ENCODE measurements at places on chromosomes 6 and 20.

- DNase-seq = no peak
These were observed 20.6 kb upstream of the REV3L start for GRCh38 chr6:111503660-111504059.

DNA sequence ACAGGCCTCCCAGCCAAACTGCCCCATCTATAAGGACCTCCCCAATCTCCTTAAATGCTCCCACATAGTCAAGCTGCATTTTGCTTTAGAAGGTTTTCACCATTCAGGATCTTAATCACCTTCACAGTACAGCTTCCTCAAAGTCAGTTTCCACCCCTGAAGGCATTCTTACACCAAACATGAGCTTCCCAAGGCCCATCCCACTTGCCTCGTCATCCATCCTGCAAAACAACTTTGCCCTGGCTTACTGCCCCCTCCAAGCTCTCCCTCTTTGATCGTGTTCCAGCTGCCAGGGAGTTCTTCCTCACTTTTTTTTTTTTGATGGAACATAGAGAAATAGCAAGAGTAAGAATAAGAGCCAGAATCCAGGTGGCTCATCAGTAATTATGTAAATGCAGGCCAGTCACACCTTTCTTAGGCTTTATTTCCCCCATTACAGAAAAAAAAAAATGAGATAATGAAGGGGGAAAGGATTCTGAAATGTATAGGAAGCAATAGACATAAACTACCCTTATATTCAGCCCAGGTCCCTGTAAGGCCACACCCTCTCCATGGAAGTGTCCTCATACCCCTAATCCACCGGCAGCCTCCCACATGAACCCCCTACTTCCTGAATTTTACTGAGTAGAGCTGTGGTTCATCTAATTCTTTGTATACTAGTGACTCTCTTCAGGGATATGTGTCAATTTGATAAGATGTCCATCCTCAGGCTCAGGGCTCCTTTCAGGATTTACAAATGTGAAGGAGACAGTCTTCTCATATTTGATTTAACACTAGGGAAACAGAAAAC, 12.7 kb downstream of the TRIM27 start:
- DNase-seq = no peak

DNA sequence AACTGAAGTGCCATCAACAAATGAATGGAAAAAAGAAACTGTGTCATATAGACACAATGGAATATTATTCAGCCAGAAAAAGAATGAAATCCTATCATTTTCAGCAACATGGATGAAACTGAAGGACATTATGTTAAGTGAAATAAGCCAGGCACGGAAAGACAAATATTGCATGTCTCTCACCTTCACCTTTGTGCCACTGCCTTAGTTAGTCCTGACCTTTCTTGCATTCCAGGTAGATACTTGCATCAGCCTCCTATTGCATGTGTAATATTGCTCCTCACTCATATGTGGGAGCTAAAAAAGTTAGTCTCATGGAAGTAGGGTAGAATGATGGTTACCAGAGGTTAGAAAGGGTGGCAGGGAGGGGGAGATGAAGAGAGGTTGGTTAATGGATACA, 14.9 kb downstream of the NOTCH4 start:
- DNase-seq = no peak

GRCh38 chr6:55576811-55577210, 2.2 kb downstream of the HMGCLL1 start:
- no peak for DNase-seq

- no peak for DNase-seq
These were observed 8.7 kb downstream of the LAMA4 start for GRCh38 chr6:112245511-112246203.

DNA sequence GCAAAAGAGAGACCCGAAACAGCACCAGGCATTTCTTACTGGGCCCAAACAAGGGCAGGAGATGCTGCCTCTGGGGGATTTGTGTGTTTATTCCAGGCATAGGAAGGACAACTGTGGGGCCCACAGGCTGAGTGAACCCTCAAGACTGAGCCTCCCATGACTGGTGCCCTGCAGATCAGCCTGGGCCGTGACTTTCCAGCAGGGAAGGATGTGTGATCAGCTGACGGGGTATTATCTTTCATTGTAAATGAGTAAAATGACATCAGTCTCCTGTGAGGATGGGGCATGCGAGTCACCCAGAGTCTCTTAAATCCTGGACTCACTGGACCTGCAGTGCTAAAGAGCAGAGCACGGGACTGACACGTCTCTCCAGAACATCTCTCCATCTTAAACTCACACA, 3.9 kb upstream of the TEAD3 start:
- DNase-seq = no peak

DNA sequence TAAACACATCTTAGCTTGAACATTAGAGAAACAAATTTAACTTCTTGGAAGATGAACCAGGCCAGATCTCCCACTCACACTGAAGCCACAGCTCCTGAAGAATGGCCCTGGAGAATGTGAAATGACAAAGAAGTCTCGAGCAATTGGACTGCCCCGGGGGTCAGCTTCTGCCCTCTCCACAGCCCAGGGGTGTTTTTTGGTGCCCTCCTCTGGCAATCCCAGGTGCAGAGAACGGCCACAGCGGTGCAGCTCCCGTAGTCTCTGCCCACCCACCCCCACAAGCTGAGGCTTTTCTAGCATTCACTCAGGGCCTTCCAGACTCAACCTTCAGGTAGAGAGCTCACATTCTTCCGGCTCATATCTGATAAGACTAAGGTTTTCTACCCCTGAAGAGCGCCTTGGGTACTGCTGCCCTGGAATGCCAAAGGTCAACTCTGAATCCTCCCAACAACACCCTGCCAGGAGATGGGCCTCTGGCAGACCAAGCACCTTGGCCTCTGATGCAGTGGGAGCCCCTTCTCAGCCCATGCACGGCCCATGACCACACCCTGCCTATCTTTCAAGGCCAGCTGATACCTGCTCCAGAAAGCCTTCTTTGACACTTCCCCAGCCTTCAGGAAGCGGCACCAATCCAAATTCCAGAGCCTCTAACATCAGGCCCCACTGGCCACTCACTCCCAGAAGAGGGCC, 208.3 kb downstream of the SYNDIG1 start:
- no peak for DNase-seq

DNA sequence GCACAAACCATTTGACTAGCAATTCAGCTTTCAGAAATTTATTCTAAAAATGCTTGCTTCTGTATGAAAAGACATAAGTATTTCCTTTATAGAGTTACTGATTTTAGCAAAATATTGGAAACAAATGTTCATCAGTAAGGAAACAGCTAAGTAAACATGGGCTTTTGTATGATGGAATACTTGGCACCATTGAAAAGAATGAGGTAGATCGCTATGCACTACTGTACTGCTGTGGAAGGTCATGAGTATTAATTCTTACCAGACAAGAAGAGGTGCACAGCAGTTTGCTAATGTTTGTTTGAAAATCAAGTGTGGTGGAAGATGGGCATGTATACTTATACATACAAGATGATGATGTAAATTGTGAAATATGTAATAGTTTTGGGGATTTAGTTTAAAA, 73.0 kb downstream of the FARS2 start:
- no peak for DNase-seq

DNA sequence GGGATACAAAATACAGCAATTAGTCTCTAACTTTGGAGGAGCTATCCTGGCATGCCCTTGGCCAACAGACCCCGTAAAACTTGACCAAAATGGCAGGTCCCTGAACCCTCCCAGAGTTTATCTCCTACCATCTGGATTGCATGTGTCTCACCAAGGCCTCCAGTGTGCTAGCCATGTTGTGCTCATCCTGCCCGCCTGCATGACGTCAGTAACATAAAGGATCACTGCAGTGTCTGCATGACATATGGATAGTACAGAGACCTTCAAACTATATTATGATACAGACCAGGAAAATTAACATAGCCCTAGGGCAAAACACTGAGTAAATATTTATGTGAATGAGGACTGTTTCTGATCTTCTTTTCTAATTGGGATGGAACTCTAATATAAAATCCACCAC, 25.3 kb downstream of the CPXM1 start:
- no peak for DNase-seq

DNA sequence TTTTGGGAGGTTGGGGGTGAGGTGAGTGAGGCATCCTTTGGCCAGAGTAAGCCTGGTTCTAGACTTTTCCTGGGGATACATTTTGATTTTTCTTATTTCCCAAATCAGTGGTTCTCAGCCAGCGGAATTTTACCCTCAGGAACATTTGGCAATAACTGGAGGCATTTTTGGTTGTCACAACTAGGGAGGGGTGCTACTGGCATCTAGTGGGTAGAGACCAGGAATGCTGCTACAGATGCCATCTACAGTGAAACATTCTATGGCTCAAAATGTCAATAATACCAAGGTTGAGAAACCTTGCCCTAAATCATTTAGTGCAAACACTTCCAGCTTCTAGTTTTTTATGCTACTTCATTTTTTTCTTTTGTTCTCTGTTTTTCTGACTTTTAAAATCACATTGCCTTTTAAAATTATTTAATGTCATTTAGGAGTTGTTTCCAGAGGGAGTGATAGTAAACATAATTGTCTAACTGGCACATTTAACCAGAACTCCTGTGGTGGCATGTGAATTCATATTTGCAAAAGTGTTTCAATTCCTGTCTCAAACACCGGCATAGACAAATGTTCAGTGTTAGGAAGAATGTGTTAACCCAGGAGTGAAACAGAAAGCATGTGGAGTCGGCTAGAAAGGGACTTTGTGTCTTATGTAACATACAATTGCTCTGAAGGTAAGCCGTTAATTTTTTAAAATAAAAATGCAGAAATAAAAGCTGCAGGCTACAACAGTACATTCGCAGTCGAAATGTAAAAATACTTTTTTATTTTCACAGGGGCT, 59.0 kb downstream of the QRSL1 start:
- DNase-seq = no peak

DNA sequence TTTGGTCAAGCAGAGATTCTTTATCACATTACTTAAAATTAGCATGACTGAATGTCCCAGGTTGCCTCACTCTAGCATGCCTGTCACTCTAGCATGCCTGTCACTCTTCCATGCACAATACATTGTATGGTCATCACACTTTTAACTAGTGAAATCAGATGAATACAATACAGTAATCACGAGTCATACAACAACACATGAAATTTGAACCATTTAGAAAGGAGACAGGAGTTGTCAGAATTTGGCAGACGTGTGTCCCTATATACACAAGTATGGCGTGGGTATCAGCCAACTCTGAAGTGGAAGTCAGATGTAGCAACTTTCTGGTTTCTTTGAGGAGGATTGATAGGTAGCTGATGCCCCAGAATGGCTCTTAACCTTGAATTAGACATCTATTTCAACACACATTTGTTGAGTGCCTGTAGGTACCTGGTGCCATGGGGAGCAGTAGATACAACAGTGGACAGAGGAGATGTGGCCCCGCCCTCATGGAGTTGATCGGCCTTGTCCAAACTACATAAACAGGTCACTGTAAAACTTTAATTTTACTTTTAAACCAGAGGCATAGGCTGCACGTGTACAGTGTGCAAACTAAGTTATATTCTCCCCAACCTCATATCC, 116.1 kb upstream of the TIAM2 start:
- no peak for DNase-seq

GRCh38 chr6:127328043-127328609, 15.3 kb downstream of the ECHDC1 start:
- no peak for DNase-seq

GRCh38 chr6:132763269-132763668, 5.6 kb upstream of the VNN2 start:
- DNase-seq = no peak

GRCh38 chr20:33124261-33124660, 43.7 kb upstream of the BPIFA2 start:
- no peak for DNase-seq

- no peak for DNase-seq
These were observed 676.5 kb downstream of the TENT5A start for GRCh38 chr6:81075974-81076373.

GRCh38 chr6:161214722-161215121, 59.1 kb downstream of the AGPAT4 start:
- no peak for DNase-seq

GRCh38 chr6:44456070-44456965, 68.8 kb downstream of the CDC5L start:
- no peak for DNase-seq

DNA sequence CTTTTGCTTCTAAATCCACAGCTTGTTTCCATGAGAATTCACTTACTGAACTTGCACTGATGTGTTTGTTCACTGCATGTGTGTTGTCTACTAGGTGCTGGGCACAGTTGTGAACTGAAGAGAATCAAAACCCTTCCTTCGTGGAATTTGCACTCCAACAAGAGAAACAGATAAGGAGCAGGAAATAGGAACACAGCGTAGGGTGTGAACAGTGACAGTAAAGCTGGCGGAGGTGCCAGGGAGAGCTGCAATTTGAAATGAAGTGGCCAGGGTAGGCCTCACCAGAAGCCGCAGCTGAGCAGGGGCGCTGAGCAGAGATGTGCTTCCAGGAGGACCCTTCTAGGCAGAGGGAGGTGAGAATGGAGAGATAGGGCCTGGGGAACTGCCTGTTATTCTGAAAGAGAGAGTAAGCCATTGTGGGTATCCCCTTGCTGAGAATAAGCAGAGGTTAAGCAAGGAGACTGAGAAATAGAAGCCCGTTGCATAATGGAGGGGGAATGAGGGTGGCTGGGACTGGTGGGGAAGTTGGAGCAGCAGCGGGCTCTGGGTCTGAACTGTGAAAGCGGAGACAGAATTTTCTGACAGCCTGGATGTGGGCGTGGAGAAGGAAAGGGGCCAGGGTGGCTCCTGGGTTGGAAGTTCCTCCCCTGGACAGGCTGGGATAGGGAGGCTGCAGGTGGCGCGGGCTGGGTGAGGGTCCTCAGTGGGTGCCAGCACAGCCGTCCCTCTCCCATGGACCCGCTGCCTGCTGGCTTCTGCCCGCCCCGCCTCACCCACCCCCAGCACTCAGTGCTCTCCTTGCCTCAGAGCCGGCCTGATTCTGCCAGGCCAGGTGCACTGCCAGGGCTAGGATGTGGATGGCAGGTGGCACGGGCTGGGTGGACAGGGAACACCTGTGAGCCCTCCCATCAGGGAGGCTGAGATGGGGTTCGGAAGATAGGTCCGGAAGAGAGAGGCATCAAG, 114.7 kb upstream of the AFDN start:
- no peak for DNase-seq

DNA sequence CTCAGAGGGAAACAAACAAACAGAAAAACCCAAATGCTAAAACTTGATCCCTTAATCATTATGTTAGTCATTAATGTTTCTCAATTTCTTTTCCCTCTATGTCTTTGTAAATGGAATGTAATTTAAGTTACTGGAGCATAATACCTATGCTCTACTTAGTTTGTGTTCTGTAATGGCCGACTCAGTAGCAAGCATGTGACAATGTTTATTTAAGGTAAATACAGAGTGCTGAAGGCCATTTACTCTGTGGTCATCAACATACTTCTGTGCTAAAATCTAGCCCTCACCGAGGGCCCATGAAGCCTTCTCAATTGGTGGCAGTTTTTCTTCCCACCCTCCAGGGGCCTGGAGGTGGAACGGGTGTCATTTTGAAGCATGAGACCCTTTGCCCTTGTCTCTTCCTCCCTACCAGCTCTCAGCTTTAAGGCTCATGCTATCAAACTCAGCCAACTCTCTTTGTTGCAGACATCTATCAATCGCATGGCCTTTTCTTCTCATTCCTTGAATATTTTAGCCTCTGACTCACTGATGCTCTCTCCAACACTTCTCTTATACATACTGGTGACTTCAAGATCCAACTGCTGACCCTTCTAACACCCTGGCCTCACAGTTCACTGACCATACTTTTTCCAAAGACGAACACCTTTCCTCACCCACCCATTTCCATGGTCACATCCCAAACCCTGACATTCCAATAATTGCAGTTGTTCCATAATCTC, 48.2 kb downstream of the STX7 start:
- DNase-seq = no peak

All from activated CD8-positive, alpha-beta memory T cell treated with anti-CD3 and anti-CD28 coated beads for 1 hour (primary cell).